Stimulated activated CD4-positive, alpha-beta T cell treated with anti-CD3 and anti-CD28 coated beads, TNF-alpha, amount 100 ng/mL, for 4 hours (primary cell): ENCODE measurements at places on chromosomes 4 and X.

- no peak for DNase-seq
Observed at GRCh38 chr4:158722291-158722916, 792 bp downstream of the PPID start.

DNA sequence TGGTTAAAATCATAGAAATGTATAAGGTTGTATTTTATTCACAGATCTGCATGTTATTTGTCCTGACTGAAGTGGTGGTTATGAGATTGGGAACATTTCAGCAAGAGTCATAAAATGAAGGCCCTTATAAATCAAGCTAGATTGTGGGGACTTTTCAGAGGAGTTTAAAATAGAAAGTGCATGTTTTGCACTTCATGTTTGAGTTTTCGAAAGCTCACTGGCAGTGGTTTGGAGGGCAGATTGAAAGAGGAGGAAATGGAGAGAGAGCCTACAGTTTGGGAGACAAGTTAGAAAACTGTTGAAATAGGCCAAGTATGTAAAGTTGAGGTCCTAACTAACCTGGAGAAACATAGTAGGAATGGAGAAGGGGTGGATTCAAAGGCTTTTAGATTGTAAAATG, 124.9 kb downstream of the KDM6A start:
- DNase-seq: no peak

DNA sequence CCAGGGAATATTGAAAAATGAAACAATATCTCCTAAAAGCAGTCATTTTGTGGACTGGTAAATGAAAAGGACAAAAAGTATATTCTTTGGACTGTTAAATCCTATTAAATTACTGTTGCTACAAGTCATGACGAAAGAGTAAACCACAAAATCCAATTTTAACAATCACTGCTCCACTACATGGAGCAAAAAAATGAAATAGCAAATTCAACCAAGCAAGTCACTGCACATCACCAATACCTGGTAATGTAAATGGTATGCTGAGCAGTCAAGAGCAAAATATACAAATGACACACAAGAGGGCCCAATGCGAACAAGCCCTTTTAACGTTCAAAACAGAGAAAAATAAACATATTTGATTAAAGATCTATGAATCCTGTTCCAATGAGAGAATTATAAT, 126.2 kb downstream of the KLHL13 start:
- no peak for DNase-seq

DNA sequence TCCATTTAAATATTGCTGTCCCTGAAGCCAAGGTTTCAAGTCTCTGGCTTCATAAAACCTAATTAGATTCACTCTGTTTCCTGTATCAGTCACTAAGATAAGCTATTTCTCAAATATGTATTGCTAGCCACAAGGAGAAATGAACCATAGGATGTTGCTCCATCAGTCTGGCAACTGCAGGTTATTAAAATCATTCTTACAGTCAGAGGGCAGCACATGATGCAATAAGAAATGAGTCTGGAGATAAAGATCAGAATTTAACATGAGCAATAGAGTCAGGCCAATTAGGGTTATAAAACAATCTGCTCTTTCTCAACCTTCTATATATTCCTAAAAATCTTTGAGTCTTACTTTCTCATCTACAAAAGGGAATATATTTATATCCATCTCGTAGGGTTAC, 7.2 kb downstream of the PRKG2 start:
- no peak for DNase-seq

DNA sequence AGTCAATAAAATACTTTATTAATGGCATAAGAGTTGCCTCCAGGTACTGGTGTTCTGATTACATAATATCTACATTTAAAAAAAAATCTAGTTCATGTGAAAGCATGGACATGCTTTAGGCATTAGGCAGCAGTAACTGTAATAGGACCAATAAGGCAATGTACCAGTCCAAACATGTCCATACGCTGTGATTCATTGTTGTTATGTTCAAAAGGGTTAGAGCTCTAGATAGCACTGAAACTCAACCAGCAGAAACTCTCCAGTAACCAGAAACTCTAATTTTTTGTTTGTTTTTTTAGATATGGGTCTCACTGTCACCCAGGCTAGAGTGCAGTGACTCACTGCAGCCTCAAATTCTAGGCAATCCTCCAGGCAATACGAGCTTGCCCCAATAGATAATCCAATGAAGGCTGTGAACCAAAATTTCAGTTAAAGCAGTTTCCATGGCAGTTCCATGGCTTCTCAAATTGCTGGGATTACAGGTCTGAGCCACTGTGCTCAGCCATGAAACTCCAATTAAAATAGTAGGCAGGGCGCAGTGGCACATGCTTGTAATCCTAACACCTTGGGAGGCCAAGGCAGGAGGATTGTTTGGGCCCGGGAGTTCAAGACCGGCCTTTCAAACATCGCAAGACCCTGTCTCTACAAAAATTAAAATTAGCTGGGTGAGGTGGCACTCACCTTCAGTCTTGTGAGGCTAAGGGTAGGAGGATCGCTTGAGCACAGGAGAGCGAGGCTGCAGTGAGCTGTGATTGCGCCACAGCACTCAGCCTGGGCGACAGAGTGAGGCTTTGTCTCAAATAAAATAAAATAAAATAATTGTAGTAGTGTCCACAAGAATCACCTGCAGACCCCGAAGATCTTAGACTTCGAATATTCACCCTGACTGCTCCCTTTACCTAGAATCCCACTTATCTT, 36.3 kb downstream of the MGARP start:
- DNase-seq: no peak

- DNase-seq: no peak
Observed at GRCh38 chr4:89835413-89835812, 1.5 kb downstream of the SNCA start.

- DNase-seq: no peak
Observed at GRCh38 chr4:173272314-173272713, 61.8 kb downstream of the HMGB2 start.

- DNase-seq: no peak
Observed at GRCh38 chr4:124151031-124151430, 561.5 kb downstream of the ANKRD50 start.

DNA sequence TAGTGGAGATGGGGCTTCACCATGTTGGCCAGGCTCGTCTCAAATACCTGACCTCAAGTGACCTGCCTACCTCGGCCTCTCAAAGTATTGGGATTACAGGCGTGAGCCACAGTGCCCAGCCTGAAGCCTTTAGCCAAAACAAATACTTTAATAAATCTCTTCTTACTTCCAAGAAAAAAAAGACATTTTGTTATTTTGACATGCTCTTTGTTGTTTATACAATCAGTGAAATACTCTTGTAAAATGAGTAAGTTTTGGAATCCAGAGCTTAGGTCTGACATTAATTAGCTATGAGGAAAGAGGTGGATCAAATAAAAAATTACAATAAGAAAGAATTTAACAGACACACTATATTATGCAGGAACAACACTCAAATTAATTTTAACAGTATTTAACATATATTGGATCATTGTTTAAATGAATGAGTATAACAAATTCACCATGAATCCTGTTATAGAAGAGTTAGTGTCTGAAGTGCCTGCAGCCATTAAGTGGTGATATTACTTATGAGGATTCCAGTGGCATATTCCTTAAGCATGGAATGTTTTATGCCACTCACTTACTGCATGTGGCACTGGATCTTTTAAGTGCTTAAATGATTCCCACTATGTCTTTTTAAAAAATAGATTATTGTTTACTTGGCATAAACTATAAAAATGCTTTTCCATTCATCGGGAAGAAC, 260.1 kb upstream of the GIMD1 start:
- DNase-seq: no peak

- no peak for DNase-seq
Observed at GRCh38 chr4:71709961-71710360, 73.9 kb downstream of the GC start.

DNA sequence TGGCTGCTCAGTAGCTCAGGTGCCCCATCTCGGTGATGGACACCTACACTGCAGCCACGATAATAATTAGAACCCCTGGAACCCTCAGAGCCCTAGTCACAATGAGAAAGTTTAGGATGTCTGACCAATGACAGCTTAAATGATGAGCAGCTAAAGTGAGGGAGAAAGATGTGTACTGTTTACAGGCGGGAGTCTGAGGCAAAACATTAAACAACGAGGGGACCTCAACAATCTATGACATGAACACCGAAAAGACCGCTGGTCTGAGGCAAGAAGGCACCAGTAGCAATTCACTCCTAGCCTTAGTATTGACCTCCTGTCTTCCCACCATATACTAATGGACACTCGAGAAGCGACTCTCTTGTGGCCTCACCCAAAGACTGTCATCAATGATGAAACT, 369.5 kb upstream of the SMIM31 start:
- DNase-seq: no peak

DNA sequence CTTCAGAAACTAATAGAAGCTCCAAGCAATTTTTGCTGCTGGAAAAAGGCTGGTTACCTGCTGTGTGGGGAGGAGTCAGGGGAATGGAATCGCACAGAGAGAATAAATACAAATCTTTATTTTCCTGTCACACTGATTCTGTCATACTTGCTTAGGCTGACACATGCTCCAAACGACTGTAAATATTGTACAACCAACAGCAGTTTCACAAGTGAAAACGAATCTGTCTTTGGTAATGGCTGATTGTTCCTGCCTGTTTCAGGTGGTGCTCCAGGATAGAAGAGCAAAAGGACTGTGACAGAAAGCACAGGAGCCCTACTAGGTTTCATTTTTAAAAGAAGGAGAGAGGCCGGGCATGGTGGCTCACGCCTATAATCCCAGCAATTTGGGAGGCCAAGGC, 125.5 kb upstream of the DCLK2 start:
- DNase-seq: no peak

DNA sequence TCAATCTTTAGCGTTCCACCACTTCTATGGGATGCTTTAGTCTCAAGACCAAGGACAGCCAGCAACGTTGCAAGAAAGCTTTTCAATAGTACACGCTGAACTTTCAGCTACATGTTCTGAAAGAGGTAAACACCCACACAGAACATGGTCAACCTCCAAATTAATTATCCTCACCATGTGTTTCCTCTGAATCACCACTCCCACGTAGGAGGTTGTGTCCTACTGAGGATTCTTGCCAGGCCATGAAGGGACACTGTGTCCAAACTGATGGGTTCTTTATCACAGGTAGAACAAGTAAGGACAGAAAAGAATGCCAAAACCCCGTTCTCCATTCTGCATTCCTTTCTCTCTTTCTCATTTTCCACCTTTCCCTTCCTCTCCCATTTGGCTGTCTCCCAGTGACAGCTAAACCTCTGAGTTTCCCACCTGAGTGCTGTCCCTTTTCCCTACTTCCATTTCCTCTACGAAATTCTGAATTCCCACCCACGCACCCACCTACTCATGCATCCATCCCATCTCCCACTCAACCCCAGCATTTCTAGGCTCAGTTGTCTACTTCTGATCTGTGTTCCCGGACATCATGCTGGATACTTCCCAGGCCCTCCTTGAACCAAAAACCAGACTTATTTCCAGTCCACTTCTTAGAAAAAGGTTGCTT, 29.0 kb upstream of the GPM6B start:
- no peak for DNase-seq

- no peak for DNase-seq
Observed at GRCh38 chr4:149983401-149983800, 94.8 kb upstream of the DCLK2 start.

GRCh38 chr4:168892475-168892874, 117.6 kb downstream of the CBR4 start:
- DNase-seq: no peak

GRCh38 chr4:108315694-108316093, 147.0 kb upstream of the LEF1 start:
- DNase-seq: no peak

GRCh38 chr4:24468071-24468470, 116.3 kb downstream of the DHX15 start:
- no peak for DNase-seq

GRCh38 chrX:1558761-1559468, 21.9 kb upstream of the P2RY8 start:
- DNase-seq: no peak

DNA sequence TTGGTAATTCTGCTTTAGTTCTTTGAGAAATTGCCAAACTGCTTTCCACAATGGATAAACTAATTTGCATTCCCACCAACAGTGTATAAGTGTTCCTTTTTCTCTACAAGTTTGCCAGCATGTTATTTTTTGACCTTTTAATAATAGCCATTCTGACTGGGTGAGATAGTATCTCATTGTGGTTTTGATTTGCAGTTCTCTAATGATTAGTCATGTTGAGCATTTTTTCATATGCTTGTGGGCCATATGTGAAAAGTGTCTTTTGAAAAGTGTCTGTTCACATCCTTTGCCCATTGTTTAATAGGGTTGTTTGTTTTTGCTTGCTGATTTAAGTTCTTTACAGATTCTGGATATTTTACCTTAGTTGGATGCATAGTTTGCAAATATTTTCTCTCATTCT, 25.9 kb downstream of the ENPEP start:
- no peak for DNase-seq

DNA sequence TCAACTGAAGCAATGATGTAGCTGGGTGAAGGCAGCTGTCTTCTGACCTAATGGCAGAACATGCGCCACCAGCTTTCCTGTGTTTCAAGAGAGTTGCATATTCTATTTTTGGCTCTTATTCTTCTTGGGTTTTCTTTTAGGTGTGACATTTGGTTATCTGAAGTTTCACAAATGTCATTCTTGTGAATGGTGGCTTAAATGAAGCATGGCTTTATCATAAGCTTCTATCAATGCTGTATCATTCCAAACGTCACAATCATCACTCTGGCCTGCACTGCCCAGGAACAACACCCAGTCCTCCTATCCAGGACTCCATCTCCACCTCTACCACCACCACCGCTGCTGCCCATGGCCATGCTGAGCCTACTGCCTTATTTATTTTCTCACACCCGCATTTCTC, 69.7 kb upstream of the WWC2 start:
- DNase-seq: no peak

DNA sequence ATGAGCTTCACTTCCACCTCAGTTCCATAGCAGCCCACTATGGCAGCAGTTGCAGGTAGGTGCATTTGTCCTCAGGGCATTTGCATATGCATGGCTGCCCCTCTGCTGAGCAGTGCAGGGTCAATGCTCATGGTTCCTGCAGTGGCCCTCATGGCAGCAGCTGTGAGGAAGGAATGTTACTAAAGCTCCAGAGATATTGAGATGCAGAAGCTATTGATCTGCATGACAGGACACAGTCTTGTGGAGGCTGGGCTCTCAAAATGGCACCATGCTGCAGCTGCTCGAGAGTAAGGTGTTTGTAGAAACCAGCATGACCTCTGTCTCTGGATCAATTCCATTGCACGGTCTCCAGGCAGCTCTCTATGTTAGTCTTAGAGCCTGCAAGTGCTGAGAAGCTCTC, 179.2 kb upstream of the PCDH18 start:
- no peak for DNase-seq

- DNase-seq: no peak
Observed at GRCh38 chr4:41878170-41878969, 56.9 kb upstream of the TMEM33 start.

DNA sequence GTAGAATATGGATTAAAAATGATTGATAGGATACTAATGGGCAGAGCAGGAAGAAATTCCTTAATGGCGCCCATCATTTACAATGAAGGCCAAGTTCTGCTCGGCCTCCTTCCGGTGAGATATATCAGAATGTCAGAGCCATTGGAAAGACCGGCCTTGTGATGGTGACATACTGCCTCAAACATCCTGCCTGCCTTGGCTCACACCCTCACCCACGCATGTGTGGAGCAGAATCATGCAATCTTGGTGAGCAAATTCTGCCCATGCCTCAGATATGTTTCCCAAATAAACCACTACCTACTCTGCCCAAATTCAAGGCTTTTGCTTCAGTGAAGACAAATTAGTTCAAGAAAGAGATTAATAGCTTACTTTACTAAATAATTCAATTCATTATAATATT, 163.3 kb downstream of the MID1 start:
- DNase-seq: no peak
